IPS DF 6.9 (cell line): ENCODE measurements at places on chromosomes 5 and 9.

DNA sequence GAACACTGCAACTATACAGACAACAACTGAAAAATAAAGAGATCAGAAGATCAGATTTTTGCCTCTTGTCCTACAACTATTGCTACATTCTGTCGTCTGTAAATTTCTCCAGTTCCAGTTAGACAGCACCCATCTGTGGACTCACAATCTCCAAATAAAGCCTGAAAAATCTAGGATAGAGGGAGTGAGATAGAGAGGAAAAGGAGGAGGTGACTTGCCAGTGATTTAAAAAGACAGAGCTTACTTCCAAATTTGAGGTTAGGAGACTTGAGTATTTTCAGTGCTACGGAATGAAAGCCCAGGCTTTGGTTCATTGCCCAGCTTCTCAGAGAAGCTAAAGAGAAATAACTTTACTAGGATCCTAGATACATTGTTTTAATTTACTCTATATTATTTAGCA lies 63.6 kb downstream of the PTCD2 start:
- H3K27me3 ChIP-seq = no peaks in the 10 kb centered on the region
- DNase-seq = no peak
- H3K27ac ChIP-seq = no peak overlapping the region
- no peak overlapping the region for H3K4me3 ChIP-seq
- no peaks in the 10 kb centered on the region for H3K4me1 ChIP-seq
- no peaks in the 10 kb centered on the region for H3K36me3 ChIP-seq

GRCh38 chr9:99178912-99179872 lies 42.5 kb downstream of the ALG2 start:
- no peak for DNase-seq
- H3K36me3 ChIP-seq = no peaks in the 10 kb centered on the region
- H3K4me1 ChIP-seq = no peaks in the 10 kb centered on the region; the same call in 1 of the 2 replicates

- peaks cover 4% of the 10 kb centered on the region; the same call in 1 of the 2 replicates for H3K4me1 ChIP-seq
- H3K27me3 ChIP-seq = no peaks in the 10 kb centered on the region
- H3K4me3 ChIP-seq = peak overlapping the region; percentile 60; the same call in 1 of the 2 replicates
- H3K27ac ChIP-seq = no peak overlapping the region
- H3K36me3 ChIP-seq = no peaks in the 10 kb centered on the region
Observed at GRCh38 chr5:50667653-50668595, 1.5 kb downstream of the PARP8 start.

DNA sequence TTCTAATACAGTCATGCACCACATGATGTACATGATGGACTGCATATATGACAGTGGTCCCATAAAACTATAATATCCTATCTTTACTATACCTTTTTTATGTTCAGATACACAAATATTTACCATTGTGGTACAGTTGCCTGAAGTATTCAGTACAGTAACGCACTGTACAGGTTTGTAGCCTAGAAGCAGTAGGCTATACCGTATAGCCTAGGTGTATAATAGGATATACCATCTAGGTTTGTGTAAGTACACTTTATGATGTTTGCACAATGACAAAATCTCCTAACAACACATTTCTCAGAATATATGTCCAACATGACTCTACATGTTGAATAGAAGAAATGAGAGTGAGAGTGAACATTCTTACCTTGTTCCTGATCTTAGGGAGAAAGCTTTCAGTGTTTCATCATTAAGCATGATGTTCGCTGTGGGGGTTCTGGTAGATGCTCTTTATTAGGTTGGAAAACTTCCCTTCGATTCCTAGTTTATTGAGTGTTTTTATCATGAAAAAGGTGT lies 31.8 kb downstream of the AMBP start:
- no peak overlapping the region for H3K27ac ChIP-seq
- H3K4me3 ChIP-seq = no peak overlapping the region
- H3K27me3 ChIP-seq = no peaks in the 10 kb centered on the region

DNA sequence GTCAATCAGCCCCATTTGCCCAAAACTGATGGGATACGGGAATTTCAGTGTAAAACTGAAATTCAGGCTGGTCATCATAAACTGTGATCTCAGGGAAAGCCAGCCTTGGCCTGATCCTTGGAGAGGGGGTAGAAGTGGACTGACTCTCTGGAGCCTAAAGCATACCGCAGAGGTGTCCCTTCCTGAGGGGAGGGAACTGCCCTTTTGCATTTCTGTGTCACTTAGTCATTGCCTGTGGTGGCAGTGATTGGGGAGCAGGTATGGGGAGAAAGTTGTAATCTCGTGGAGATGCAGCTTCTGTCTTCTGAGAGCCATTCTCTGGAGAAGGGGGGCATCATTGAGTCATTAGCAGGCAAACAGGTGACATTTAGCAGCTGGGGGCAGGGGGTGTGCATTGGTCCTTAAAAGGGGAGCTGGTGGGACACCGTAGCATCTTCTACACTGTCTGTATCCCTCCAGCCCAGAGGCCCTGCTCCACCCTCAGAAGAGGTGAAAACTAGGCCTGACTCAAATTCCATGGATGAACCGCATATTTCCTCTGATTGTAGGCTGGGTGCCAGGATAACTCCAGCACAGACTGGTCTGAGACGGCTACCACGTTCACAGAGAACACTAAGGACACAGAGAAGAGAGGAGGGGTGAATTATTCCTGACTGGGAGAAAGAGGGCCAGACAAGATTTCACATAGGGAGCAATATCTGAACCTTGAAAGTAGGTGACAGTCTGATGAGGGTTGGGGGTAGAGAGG lies 143.3 kb downstream of the SEC61B start:
- no peaks in the 10 kb centered on the region for H3K27me3 ChIP-seq
- H3K36me3 ChIP-seq = no peaks in the 10 kb centered on the region
- DNase-seq = no peak
- no peak overlapping the region for H3K4me3 ChIP-seq
- no peak overlapping the region for H3K27ac ChIP-seq
- H3K4me1 ChIP-seq = 0 out of 2 replicates have a peak, but pooled peaks cover 2% of the 10 kb centered on the region

GRCh38 chr9:130610862-130611707 lies 31.7 kb downstream of the FUBP3 start:
- no peaks in the 10 kb centered on the region for H3K27me3 ChIP-seq
- H3K36me3 ChIP-seq = peaks cover 14% of the 10 kb centered on the region; the same call in 1 of the 2 replicates
- H3K4me1 ChIP-seq = no peaks in the 10 kb centered on the region
- DNase-seq = no peak
- H3K4me3 ChIP-seq = no peak overlapping the region

- no peaks in the 10 kb centered on the region for H3K36me3 ChIP-seq
- no peak overlapping the region for H3K27ac ChIP-seq
- no peaks in the 10 kb centered on the region for H3K27me3 ChIP-seq
- no peak overlapping the region for H3K4me3 ChIP-seq
Observed at GRCh38 chr5:58201922-58202648, 257.8 kb downstream of the PLK2 start.

GRCh38 chr5:135327429-135328127 lies 71.5 kb downstream of the MACROH2A1 start:
- no peak overlapping the region for H3K27ac ChIP-seq
- H3K4me1 ChIP-seq = no peaks in the 10 kb centered on the region

DNA sequence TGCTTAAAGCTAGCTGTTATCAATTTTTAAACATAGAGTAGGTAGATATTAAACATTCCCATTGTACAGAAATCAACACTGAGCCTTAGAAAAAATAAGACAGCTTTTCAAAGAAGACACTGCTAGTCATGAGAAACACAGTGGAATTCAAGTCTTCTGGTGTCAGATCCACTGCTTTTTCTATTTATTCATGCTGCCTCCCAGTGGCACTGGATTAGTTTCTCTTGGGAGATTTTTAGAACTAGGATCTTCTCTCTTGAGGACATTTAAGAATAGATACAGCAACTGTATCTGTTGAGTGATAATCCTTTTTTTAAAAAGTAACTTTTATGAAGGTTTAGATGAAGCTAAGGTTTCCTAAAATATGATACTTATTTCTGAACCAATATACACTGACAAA lies 1635.4 kb upstream of the C9orf72 start:
- H3K4me3 ChIP-seq = no peak overlapping the region
- H3K27me3 ChIP-seq = no peaks in the 10 kb centered on the region
- DNase-seq = no peak
- H3K27ac ChIP-seq = no peak overlapping the region
- no peaks in the 10 kb centered on the region for H3K36me3 ChIP-seq
- H3K4me1 ChIP-seq = no peaks in the 10 kb centered on the region

DNA sequence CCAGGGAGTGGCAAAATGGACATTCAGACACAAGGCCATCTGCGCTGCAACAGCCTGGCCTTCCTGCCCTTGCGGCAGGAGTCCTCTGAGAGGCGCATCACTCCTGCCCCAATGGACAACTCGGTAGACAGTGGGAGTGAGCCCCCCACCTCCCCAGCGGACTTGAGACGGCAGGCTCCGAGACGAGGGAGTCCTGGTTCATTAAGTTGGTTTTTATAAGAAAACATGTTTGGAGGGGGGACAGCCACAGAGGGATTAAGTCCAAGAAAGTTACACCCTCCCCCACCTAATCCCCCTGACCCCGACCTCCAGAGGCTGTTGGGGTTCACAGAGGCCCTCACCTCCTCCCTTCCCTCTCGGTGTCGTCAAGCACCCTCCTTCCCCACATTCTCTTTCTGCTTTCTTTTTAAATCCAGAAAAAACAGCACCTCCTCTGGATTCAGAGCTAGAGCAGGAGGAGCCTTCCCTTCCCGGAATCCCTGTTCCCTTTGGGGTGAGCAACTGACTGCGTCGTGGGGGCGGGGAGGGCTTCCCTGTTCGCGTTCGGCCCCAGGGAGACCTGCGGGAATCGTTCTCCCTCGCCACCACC lies 1.8 kb upstream of the EGR1 start:
- peaks cover 2% of the 10 kb centered on the region; the same call in 1 of the 2 replicates for H3K27me3 ChIP-seq
- H3K4me1 ChIP-seq = no peaks in the 10 kb centered on the region; the same call in 1 of the 2 replicates
- DNase-seq = no peak
- peak overlapping the region; percentile 46; the same call in 1 of the 2 replicates for H3K4me3 ChIP-seq
- H3K36me3 ChIP-seq = peaks cover 11% of the 10 kb centered on the region; the same call in 1 of the 2 replicates

DNA sequence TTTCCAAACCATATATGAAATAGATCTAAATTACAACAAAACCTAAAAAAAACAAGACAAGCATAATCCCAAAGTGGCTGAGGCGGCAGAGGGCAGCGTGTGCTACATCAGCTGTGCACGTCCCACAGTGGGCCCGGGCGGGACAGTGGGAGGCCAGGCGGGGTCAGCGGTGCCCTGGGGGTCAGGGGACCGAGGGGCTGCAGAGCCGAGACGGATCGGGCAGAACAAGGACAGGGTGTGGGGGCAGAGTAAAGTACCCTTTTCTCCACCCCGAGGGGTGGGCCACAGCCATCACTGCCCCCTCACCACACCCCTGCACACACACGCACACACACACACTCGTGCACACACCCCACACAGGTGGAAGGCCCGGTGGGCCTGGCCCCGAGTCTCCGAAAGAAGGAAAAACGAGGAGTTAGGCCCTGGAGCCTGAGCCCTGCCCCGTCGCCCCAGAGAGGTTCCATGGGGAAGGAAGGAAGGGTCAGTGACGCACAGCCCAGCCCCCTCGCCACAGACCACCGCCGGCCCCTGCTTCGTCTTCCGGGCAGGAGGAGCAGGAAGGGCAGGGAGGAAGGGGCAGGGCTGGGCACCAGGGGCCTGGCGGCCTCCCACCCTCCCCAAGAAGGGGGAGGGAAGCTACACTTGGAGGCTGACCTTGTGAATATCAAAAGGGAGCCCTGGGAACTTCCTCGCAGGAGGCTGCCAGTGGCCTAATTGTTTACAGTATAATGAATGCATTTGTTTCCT lies 49.6 kb upstream of the UBAC1 start:
- no peak for DNase-seq
- H3K36me3 ChIP-seq = peaks cover 2% of the 10 kb centered on the region; the same call in 1 of the 2 replicates
- no peak overlapping the region for H3K4me3 ChIP-seq
- peaks cover 23% of the 10 kb centered on the region for H3K4me1 ChIP-seq
- no peak overlapping the region for H3K27ac ChIP-seq
- H3K27me3 ChIP-seq = no peaks in the 10 kb centered on the region

DNA sequence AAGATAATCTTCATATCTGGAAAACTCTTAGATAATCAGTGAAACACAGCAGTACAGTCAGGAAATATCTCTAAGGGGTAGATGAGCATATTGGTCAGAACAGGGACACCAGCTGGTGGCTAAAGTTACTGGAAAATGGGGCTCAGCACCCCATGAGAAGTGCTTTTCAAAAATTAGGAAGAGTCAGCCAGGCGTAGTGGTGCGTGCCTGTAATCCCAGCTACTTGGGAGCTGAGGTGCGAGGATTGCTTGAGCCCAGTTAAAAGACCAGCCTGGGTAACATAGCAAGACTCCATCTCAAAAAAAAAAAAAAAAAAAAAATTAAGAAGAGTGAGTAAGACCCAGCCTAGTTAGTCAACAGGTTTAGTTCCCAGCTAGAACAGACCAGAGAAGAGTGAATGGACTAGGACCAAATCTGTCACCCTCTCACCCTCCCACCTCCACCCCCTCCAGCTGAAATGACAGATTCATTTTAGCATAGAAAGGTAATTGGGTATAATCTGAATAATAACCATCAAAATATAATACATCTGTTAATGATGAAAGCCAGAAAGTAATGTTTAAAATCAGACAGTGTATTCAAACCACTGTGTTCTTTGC lies 120.9 kb downstream of the CDC42SE2 start:
- H3K27ac ChIP-seq = no peak overlapping the region
- no peak for DNase-seq
- no peaks in the 10 kb centered on the region for H3K4me1 ChIP-seq
- H3K36me3 ChIP-seq = no peaks in the 10 kb centered on the region

DNA sequence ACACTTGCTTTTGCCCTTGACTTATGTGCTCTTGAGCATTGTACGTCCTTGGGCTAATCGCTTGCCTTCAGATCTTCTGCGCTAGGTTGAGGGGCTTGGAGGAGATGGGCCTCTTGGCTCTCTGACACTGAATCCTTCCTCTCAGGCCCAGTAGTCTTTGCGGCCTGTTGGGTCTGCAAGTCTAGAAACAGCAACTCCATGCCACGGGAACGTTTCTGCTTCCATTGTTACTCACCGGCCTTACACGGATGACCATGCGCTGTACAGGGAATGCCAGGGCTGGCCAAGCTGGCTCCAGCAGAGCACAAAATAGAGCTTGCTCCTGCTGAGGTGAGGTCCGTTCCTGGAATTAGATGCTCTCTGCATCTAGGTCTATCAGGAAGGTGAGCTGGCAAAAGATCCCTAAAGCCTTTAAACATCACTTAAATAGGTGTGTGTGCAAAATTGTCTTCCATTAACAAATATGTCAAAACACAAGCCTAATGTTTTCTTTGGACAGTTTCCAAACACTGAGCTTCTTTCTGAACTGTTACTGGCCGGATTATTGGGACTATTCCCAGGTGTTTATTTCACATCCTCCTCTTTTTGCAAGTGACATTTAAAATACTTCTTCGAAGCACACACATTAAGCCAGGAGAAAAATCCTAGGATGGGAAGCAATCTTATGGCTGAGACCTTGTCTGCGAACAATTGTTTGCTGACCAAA lies 29.7 kb downstream of the DAPK1 start:
- H3K4me3 ChIP-seq = no peak overlapping the region
- H3K36me3 ChIP-seq = 0 out of 2 replicates have a peak, but pooled peaks cover 3% of the 10 kb centered on the region
- H3K27me3 ChIP-seq = no peaks in the 10 kb centered on the region
- no peak overlapping the region for H3K27ac ChIP-seq
